ENCODE measurements at places on chromosomes 5 and 9.
A peak's percentile ranks its signal among the peaks of the same experiment; 100 is the strongest.

DNA sequence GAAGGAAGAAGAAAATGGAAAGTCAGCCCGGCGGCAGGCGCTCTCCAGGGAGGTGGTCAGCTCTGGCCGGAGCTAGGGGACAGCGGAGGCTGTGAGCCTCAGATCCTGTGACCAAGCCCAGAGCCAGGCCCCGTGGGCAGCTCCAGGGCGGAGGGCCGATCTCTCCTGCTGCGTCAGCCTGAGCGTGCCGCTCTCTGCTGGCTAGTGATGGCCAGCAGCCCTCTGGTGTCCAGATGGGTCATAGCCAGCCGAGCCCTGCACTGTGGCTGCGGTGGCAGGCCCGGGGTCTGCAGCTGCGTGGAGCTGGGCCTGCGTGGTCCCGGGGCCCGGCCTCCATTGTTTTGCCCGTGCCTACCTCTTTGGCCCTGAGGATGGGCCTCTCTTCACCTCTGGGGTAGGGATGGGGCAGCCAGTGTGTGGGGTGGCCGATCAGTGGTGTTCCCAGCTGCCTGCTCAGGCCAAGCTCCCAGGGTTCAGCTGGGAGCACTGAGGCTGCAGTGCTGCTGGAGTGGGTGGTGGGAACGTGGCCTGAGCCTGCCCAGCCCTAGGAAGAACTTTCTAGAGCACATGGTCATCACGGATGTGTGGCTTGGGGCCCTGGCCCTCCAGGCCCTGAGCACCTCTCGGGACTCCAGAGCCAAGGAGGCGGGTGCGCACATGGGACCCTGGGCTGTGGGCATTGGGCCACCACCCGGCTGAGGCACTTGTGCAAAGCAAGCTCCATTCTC lies 17.1 kb upstream of the NRARP start:
- DNase-seq: peak; percentile 67

DNA sequence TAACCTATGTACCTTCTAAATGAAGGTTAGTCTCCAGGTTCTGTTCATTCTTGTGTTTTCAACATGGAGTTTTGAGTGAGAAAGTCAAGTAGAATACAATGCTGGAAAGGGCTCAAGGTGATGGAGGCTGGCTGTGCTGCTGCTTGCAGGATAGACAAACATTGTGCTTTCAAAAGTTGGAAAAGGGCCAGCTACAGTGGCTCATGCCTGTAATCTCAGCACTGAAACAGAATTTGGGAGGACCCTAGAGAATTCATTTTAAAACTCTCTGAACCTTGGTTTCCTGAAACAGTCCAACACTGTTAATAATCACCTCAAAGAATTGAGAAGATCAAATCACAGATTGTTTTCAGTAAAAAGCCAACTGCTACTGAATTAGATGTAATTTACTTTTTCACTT lies 15.4 kb upstream of the IARS1 start:
- no peak for DNase-seq

- no peak for DNase-seq
These were observed 47.5 kb upstream of the PPARGC1B start for GRCh38 chr5:149682532-149683075.

- no peak for DNase-seq
These were observed 3.0 kb upstream of the ENTPD2 start for GRCh38 chr9:137056739-137057415.

- no peak for DNase-seq
These were observed 31.2 kb upstream of the RNU6ATAC start for GRCh38 chr9:134195558-134195957.

- no peak for DNase-seq
These were observed 56.2 kb upstream of the ZNF622 start for GRCh38 chr5:16521521-16522483.

DNA sequence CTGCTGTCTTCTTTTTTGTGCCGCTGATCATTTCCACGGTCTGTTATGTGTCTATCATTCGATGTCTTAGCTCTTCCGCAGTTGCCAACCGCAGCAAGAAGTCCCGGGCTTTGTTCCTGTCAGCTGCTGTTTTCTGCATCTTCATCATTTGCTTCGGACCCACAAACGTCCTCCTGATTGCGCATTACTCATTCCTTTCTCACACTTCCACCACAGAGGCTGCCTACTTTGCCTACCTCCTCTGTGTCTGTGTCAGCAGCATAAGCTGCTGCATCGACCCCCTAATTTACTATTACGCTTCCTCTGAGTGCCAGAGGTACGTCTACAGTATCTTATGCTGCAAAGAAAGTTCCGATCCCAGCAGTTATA lies 17.1 kb downstream of the F2R start:
- DNase-seq: no peak

DNA sequence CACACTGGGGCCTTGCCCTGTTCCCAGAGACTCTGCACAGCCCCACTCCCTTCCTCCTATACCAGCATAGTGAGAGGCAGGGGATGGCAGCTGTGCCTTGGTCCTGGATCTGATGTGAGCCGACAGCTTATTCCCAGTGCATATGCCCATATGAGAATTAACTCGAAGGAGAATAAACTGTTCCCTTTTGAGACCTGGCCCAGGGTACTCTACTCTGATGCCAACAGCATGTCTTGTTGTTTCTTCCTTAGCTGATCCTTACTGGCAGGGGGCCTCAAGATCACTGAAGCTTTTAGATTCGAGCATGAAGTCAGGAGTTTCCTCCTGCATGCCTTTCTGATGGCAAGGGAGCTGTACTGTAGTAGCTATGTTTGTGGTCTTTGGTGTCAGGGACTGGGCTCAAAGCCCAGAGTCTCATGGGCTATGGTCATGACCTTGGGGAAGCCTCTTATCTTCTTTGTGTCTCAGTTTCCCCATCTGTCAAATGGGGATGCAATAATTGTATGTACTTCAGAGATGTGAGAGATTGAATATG lies 57.1 kb downstream of the DOCK2 start:
- DNase-seq: no peak

DNA sequence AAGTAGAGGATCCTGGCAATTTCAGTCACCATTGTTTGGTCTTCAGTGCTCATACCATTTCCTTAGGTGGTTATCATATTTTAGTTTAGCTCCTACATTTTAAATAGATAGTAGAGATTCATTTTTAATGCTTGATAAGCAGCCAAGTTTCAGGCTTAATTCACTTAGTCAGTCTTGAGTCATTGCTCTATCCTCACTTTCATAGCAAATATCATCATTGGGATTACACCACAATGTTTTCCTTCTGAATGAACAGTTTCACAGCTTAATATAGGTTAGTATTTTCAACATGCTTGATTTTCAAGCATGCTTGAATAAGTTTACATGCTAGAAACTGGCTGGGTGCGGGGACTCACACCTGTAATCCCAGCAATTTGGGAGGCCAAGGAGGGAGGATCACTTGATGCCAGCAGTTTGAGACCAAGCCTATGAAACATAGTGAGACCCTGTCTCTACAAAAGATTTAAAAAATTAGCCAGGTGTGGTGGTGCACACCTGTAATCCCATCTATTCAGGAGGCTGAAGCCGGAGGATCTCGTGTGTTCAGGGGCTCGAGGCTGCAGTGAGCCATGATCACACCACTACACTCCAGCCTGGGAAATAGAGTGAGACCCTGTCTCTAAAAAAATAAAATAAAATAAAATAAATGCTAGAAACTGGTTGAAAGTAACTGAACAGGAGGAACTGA lies 339.9 kb downstream of the ADGRV1 start:
- DNase-seq: no peak

- no peak for DNase-seq
These were observed 1.9 kb upstream of the NDUFB6 start for GRCh38 chr9:32574858-32575257.

DNA sequence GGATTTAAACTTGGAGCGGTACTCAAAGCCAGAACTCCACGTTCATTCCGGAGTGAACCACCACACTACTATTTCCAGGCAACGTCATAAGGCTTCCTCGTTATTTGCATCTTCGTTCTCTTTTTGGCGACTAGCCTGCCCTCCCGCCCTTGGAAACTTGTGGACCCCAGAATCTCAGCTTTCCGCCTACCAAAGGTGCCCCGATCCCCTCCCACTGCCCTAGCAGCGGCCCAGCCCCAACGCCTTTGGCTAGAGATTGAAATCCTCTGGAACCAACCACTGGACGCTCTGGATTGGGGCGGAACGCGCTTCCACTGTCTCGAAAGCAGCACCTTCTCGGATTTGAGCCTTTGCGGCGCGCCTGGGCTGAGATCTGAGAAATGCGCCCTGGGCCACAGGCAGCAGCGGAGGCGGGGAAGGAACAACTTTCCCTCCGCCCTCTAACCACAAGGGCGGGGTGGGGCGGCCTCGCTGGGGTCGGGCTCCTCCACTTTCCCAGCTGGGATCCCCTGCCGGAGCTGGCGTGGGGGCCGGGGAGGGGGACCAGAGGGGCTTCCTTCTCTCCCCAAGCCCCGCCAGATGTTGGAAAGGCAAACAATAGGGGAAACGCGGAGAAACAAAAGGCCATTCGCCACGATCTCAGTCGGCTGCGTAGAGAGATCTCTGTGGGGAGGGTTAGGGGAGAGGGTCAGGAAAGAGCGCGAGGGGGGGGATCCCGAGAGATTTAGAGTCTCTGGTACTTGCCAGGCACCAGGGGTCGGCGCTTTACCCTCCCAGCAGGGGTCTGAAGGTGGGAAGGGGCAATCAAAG lies 1.3 kb downstream of the MOB3B start:
- peak; percentile 73 for DNase-seq

DNA sequence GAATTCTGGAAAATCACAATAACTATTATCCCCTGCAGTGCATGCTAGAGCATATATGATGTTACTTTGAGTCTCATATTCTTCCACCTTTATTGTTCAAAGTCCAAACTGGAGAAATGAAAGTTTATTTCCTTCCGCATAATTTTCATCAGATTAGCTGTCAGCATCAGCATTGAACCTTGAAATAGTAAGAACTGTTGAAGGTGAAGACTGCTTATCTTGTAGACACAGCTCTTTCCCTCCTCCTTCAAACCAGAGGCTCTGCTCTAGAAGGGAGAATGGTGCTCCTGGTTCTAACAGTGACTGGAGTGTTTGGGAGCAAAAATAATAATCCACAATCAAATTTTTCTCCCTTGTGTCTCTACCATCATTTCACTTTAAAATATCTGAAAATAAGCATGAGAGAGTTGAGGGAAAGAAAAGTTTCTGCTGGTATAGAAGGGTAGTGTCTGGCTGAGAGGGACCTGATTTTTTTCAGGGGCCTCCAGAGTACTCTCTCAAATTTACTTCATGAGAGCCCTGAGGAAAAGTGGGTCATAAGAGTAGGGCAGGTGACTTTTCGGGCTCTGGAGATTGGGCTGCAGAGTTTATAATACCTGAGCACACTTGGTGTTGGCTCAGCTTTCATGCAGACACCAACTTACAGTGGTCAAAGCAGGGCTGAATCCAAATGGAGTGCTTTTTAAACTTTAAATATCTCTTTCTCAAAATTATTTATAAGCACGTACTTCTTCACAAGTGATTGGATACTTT lies 170.4 kb downstream of the ZDHHC21 start:
- DNase-seq: no peak

GRCh38 chr9:88370346-88370745 lies 17.9 kb upstream of the SPIN1 start:
- no peak for DNase-seq

GRCh38 chr9:14932231-14932630 lies 22.0 kb upstream of the FREM1 start:
- DNase-seq: no peak

- no peak for DNase-seq
These were observed 8.9 kb upstream of the TOR4A start for GRCh38 chr9:137268538-137269201.

GRCh38 chr5:140039561-140039960 lies 3.5 kb downstream of the NRG2 start:
- DNase-seq: no peak

GRCh38 chr9:80127920-80128319 lies 556.2 kb downstream of the TLE4 start:
- DNase-seq: no peak

GRCh38 chr9:121862371-121863332 lies 211.2 kb downstream of the DAB2IP start:
- DNase-seq: no peak

DNA sequence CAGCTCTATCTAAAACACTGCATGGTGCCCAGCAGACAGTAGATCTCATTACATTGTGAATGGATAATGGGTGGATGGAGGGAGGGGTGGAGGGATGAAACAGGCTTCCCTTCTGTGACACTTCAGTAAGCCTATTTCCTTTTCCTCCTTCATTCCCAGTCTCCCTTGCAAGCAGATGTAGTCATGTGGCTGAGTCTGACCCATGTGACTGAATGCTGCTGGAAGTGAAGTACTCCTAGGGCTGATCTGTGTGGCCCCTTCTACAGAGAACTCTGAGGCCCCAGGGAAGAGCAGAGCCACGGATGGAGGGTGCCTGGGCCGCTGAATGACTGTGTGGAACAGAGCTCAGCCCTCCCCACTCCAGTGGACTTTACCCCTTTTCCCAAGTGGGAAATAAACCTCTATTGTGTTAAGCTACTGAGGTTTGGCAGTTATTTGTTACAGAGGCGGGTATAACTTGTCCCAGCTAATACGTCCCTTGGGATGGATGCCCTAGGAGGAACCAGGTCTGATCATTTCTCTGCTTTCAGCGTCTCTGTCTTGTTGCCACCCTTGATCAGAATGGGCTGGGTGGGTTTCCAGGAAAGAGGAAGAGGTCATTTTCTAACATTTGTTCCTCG lies 176.1 kb upstream of the MVB12B start:
- no peak for DNase-seq

DNA sequence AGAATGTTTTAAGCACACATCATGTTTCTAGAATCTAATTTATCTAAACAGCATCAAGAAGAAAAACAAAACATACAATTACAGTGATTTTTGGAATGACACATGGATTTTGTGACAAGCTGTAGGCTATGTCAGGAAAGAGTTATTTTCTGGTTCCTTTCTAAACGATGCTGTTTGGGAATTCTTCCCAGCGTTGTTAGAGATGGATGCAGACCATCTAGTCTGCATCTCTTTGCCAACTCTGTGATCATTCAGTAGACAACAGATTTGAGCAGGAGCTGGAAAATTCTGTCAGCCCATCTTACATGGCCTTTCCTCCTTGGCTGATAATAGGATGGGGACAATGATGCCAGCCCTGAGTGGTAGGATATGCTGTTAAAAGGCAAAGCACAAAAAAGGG lies 295.7 kb upstream of the TRPC7 start:
- no peak for DNase-seq

GRCh38 chr9:136620441-136621018 lies 42.2 kb upstream of the EGFL7 start:
- peak; percentile 14 for DNase-seq
